ENCODE measurements at places on chromosomes 16 and 17.

DNA sequence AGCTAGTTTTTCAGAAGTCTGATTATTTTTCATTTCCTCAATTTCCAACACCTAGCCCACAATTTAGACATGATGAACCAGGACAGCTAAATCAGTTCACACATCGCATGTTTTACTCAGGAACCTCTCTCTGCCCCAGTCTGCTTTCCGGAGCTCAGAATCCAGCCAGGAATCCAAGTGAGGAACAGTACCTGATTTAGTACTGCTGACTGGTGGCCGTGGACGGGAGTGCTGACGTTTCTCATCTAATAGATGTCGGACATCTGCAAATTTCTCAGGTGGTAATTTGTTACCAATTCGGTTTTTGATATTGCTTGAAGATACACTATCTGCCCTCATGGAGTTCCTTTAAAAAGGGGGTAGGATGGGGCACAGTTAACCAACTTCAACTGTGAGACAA is 14.9 kb upstream of the ITGAE start:
- no peak for DNase-seq

DNA sequence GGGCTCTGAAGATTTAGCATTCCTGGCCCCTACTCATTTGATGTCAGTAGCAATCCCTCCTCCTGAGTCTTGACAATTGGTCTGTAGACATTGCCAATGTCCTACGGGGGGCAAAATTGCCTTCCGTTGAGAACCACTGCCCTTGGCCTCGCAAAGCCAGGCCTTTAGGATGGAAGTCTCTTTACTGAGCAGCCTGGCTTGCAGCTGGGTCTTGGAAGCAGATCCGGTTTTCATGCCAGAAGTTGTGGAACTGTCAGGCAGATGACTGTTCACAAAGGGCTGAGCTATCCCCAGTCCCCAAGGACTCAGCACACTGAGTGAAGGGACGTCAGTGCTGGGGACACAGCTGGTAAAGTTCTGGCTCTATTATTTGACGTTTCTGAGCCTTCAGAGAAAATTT is 83.2 kb downstream of the WSCD1 start:
- no peak for DNase-seq

DNA sequence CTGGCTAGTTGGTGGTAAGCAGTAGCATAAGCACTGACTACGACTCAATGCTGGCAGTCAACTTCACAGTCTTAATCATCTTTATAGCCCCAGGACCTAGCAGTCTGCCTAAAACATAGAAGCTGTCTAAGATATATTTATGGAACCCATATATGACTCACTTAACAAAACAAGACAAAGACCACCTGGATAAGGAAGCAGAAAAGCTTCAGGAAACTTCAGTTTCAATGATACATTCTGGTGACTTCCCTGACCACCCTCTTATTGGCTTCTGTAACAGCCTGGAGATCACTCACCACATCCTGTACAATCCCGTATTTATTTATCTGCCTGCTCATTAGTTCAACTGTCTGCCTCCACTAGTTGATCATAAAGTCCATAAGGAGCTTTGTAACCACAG is 95.5 kb downstream of the PMP22 start:
- DNase-seq = no peak

GRCh38 chr16:81500833-81501521 is 56.4 kb downstream of the CMIP start:
- no peak for DNase-seq

GRCh38 chr16:24075931-24076716 is 180.0 kb upstream of the CACNG3 start:
- no peak for DNase-seq

All from activated CD4-positive, CD25-positive, alpha-beta regulatory T cell treated with anti-CD3 and anti-CD28 coated beads, Interleukin-2, amount 50 U/mL, for 72 hours (primary cell).